GM12878 (cell line): ENCODE measurements at places on chromosomes 3 and 15. TPM values are rescaled to one million over a fixed set of nuclear protein-coding genes. Genes with fewer than 3 reads are reported as not detected.

- H3K36me3 ChIP-seq = peaks cover 4% of the 10 kb centered on the region
- DNase-seq = no peak
- no peak overlapping the region for H3K4me3 ChIP-seq
- no peaks in the 10 kb centered on the region for H3K27me3 ChIP-seq
These were observed 19.8 kb downstream of the RAB7A start for GRCh38 chr3:128745742-128746141.

MTFMT gene
- 16.1 and 16.7 TPM in 2 replicates for total RNA-seq

CFAP161 gene
- not detected in 2 replicates for total RNA-seq

NTRK3 gene
- not detected in 2 replicates for total RNA-seq
